ENCODE measurements at places on chromosomes 5 and 9.

GRCh38 chr5:142498298-142498697, 173.5 kb upstream of the SPRY4 start:
- no peak for DNase-seq

- DNase-seq, result no peak
These were observed 56.6 kb upstream of the EGFL7 start for GRCh38 chr9:136605988-136606660.

GRCh38 chr9:103990311-103990710, 103.8 kb upstream of the SMC2 start:
- no peak for DNase-seq

GRCh38 chr5:155987265-155987810, 339.6 kb upstream of the SGCD start:
- no peak for DNase-seq

DNA sequence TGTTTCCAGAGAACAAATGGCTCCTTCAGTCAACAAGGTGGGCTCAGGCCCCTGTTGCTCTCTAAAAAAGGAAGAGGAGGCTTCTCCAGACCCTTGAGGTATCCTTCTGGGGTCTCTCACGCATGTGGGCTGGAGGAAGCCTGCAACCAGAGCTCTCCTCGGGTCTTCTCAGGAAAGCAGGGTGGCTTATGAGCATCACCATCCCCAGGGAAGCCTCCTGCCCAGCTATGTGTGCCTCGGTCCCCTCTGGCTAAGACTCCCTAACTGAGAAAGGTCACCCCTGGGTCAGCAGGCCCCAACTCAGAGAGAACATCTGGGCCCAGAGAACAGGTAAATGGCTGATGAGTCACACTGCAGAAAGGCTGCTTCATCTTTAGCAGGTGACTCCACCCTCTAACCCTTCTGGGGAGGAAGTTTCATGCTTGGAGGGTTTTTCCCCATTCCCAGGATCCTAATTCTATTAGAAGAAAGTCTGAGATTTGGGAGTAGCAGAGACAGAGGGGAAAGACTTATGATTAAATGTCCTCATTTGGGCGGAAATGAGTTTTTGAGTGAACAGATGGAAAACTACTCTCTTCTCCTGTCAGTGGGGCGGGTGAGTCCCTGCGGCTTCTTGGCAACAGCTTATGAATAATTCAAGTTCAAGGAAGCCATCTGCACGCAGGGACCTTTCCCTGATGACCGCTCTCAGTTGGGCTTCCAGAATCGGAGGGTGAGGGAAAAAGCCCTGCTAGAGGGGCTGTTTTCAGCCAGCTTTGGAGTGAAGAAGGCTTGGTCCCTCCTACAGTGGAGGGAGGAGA, 41.9 kb downstream of the TGFBI start:
- DNase-seq, result no peak

Data from HS-5 (cell line).